NCI-H1048 (cell line): ENCODE measurements at places on chromosomes 16 and 17.

GRCh38 chr16:83925095-83925905 lies 26.4 kb downstream of the MLYCD start:
- DNase-seq: no peak

DNA sequence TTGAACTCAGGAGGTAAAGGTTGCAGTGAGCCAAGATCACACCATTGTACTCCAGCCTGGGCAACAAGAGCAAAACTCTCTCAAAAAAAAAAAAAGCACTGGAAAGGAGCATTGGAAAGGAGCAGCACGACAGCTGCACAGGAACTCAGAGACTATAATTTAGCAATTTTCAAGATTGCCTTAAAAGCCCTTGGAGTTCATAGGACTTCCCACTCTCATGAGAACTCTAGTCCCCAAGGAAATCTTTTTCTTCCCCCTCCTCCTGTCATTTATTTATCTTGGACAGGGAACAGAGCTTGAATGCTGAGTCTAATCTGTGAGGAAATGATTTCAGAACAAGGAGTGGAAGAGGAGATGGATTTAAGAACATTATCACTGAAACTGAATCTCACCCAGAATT lies 69.0 kb downstream of the PLXDC1 start:
- DNase-seq: no peak

- DNase-seq: no peak
Observed at GRCh38 chr16:58111302-58111627, 17.9 kb downstream of the CFAP20 start.

- no peak for DNase-seq
Observed at GRCh38 chr16:78390508-78391324, 291.3 kb downstream of the WWOX start.

GRCh38 chr16:268141-269053 lies 7.3 kb downstream of the RGS11 start:
- no peak for DNase-seq

DNA sequence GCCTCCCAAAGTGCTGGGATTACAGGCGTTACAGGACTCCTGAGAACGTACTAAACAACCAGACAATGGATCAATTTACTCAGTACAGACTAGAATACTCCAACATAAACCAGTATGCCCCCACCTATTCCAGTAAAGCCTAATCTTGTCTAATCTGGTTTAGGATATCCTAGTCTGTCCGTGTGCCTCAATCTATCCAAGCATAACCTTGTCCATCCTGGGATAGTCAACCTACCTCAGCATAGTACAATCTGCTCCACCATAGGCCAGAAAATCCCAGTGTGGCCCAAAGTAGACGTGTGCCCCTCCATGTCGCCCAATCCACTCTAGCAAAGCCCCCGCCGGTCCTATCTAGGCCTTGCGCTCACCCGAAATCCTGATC lies 625 bp downstream of the DVL2 start:
- DNase-seq: no peak

GRCh38 chr17:80791758-80792284 lies 199.8 kb upstream of the CHMP6 start:
- no peak for DNase-seq

- DNase-seq: no peak
Observed at GRCh38 chr16:1871974-1872635, at the start of gene MEIOB. Gene MEIOB (minus strand): TSS chr16:1872164. CDS start chr16:1868175, 3,989 bp downstream.

DNA sequence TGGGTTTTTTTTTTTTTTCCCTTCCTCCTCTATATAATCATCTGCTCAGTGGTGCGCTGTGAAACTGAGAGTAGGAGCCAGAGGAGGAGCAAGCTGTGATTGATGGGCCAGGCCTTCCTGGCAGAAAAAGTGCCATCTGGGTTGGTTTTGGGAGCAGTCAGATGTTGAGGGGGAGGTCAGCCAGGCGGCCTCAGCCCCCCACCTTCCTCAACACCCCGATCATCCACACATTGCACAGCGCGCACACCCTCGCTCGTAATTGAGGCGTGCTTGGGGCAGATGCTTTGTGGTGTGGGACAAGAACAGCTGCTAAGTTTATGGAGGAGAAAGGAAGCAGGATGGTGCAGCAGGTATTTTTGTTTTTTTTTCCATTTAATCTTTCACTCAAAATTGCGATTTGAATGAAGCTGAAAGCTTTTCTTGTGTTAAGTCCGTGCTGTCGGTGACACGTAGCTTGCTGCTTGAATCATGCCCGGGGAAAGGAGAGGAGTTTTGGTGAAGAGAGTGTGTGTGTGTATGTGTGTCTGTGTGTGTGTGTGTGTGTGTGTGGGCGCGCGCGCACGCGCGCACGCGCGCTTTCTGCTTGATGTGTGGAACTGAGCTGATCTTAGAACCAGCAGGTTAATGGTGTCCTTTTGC lies 177.4 kb downstream of the RBFOX1 start:
- no peak for DNase-seq

DNA sequence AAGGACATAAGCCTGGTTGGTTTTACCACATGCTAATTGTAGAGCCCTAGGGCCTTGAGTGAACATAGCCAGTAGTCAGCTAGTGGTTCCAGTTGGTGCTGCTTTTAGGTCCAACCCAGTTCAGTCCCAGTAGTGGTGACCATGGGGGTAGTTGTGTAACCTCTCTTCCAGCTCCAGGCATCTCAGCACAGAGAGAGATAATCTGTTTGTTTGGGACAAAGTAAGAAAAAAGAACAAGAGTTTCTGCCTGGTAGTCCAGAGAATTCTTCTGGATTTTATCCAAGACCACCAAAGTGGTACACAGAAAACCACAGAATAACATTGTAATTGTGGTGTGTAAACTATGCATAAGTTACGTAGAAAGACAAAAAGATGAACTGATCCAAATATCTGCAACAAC lies 5.2 kb upstream of the CCL13 start:
- no peak for DNase-seq

DNA sequence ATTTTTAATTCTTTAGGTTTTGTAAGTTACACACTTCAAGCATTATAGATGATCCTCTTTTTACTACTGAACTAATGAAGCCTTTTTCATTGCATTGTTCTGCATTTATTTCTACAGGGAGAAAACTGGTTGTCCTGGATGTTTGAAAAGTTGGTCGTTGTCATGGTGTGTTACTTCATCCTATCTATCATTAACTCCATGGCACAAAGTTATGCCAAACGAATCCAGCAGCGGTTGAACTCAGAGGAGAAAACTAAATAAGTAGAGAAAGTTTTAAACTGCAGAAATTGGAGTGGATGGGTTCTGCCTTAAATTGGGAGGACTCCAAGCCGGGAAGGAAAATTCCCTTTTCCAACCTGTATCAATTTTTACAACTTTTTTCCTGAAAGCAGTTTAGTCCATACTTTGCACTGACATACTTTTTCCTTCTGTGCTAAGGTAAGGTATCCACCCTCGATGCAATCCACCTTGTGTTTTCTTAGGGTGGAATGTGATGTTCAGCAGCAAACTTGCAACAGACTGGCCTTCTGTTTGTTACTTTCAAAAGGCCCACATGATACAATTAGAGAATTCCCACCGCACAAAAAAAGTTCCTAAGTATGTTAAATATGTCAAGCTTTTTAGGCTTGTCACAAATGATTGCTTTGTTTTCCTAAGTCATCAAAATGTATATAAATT lies 53.0 kb downstream of the TUBD1 start:
- DNase-seq: no peak

DNA sequence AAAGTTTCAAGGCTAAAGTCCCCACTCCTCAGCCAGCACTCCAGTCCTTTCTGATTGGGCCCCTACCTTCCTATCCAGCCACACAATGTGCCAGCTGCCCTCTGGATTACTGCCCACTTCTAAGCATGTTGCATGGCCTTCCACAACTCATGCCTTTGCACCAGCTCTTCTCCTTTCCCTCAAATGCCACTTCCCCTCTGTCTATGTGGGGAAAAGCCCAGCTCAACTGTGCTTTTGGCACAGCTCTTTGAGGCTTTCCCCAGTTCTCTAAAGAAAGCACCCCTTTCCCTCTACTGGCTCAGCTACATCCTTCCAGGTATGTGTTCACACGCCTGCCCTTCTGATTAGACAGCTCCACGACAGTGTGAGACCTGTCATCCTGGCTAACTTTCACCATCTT lies 18.5 kb downstream of the GTF3C1 start:
- no peak for DNase-seq

DNA sequence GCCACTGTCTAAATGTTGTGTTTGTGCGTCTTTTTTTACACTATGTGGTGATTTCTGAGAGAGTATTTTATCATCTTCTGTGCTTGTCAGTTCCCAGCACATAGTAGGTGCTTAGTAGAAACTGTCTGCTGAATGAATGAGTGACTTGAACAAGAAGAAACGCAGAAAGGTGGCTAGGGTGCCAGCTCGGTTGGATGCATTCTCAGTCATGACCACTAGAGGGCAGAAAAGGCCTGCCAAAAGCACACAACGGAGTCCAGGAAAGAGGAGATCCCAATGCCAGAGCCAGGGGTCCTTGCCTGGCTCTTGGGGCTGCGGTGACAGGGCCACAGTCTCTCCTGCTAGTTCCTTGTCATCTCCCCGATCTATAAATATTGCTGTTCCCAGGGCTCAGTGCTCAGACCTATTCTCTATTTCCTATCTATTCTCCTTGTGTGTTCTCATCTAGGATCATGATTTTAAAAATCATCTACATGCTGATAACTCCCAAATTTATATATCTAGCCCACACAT lies 57.3 kb upstream of the CCL1 start:
- DNase-seq: no peak

DNA sequence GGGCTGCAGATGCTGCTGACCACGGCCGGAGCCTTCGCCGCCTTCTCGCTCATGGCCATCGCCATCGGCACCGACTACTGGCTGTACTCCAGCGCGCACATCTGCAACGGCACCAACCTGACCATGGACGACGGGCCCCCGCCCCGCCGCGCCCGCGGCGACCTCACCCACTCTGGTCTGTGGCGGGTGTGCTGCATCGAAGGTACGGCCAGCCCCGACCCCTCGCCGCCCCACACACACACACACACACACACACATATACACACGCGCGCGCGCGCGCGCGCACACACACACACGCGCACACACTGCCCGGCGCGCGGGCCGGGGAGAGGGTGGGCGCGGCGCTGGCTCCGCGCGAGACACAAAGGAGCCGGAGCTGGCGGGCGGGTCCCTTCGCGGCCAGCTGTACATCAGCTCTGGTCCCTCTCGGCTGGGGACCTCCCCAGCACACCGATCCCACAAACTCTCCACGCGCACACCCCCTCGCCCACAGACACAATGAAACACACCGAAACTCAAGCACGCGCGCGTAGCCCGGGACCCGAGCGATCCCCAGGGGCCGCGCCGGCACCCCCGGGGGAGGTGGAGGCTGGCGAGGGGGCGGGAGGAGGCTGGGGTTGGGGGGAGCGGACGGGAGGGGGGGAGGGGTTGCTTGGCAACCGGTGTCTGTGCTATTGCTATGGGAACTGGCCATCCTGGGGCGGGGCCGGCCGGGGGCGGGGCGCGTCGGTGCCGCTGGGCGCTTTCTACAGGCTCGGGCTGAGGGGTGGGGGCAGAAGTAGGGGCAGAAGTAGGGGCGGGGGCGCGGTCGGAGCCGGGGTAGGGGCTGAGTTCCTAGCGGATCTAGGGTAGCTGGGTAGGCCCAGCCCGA lies 658 bp downstream of the CACNG4 start:
- DNase-seq: no peak

DNA sequence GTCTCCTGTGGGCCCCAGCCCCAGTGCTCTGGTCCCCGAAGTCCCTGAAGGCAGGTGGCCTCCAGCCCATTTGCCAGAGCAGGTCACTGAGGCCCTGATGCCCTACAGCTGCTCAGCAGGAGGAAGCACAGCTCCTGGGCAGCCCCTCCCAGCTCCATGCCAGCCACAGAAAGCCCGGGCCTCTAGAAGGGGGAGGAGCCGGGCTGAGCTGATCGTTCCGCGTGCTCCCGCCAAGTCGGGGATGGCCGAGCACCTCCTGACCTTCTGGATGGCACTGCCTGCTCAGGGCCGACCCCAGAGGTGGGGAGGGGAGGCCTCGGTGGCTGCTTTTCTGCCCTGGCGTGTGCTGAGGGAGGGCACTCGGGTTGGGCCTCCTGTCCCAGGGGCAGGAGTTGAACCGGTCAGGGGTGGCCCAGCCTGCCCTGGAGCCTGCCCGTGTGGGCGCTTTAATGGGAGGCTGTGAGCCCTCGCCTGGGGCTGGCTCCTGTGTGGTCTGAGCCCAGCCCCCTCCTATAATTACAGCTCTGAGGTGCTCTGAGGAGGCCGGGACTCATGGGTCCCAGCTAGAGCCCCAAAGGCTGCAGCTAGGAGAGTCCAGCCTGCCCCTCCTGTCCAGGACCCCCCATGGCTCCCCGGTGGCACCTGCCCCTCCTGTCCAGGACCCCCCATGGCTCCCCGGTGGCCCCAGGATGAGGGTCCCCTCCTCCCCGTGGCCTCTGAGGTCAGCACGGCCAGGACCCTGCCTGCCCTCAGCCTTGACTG lies 29.7 kb downstream of the ZFPM1 start:
- no peak for DNase-seq

DNA sequence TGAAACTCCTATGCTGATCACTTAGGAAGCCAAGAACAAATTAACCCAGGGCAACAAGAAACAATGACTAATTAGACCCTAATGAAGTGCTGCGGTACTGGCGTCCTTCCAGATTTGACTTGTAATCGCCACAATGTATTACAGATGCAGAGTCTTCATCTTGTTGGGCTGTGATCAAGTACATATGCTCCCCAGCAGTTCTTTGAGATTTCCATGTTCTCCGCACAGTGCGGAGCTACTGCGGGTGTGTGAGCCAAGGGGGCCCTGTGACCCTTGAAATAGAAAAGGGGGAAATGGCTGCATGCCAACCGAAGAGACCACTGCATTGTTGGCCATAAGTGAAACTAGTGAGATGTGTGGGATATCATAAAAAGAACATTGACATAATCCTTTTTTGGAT lies 469.9 kb downstream of the MAF start:
- no peak for DNase-seq

DNA sequence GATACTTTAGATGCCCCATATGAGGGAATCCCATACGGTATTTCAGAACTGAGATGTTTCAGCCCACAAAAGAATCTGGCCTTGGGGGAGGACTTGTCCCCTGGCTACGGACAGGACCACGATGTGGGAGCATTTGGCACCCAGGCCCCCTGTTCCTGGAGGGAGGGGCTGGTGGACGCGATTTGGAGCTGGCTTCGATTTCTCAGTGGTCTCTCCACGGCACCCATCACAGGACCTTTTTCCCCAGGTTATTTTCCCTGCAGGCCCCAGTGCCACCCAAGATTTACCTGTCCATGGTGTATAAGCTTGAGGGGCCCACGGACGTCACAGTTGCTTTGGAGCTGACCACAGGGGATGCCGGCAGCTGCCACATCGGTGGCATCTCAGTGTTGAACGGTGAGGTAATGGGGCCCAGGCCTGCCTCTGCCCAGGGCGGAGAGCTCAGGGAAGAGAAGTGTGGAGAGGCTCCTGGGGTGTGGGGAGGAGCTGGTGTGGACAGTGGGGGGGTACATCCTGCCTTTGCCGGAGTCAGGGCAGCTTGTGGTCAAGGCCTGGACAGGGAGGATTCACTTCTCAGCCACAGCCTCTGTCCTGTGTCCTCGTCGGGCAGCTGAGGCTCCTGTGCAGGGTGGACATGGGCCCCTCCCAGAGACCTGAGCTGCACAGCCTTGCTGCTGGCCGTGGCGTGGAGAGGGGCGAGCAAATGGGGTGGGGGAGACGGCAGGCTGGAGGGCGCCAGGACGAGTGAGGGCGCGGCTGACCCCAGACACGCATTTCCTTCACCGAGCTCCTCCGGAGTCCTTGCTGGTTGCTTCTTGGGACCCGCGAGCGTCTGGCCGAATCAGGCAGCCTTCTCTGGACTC lies 9.9 kb downstream of the ENGASE start:
- no peak for DNase-seq
